ENCODE measurements at places on chromosomes 1 and 21. TPM values are rescaled to one million over a fixed set of nuclear protein-coding genes. Genes with fewer than 3 reads are reported as not detected.

CACNA1S gene
- total RNA-seq: 0.07 TPM

ST6GALNAC5 gene
- 45.6 TPM for total RNA-seq

C4BPA gene
- not detected for total RNA-seq

SLFNL1 gene
- 0.37 TPM for total RNA-seq
